Activated T-helper 2 cell treated with anti-CD3 and anti-CD28 coated beads, Interferon-gamma antibody, Interleukin-2, Interleukin-4, amounts not matched to agents 10 μg/mL and 5 μg/mL and 100 μg/mL, durations not matched to agents 14 hours and 24 hours and 36 hours (primary cell): ENCODE measurements at places on chromosomes 12 and 14.
A peak's percentile ranks its signal among the peaks of the same experiment; 100 is the strongest.

DNA sequence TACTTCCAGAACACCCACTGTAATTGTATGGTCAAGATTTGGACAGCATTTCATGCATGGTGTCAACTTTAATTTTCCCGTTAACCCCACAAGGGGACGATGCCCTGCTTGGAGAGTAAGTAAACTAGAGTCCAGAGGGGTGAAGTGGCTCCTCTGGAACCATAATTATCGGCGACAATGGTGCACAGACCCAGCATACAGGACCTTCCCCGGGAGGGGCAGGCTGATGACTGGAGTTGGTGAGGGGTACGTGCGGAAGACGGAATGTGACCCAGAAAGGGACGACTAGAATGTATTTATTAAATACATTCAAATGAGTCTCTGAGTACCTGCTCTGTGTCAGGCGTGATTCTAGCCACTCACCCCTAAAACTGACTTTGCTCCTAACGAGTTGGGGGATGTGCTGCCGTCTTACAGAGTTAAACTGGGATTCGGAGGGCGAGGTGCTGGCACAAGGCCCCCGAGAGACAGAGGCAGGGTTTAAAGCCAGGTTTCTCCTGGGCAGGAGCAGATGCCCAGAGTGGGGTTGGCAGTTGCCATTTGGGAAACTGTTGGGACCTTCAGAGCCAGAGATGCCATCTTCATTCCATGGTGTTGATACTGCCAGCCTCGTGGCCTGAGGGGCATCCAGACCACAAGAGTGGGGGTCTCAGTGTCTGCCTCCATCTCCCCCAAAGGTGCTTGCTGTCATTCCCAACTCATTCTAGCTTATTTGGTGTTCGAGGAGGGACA, 10.9 kb downstream of the RTL1 start:
- no peak for DNase-seq

- no peak for DNase-seq
These were observed 36.8 kb downstream of the VDR start for GRCh38 chr12:47868041-47868440.

GRCh38 chr12:55008944-55009585, 10.7 kb upstream of the NEUROD4 start:
- DNase-seq = no peak

DNA sequence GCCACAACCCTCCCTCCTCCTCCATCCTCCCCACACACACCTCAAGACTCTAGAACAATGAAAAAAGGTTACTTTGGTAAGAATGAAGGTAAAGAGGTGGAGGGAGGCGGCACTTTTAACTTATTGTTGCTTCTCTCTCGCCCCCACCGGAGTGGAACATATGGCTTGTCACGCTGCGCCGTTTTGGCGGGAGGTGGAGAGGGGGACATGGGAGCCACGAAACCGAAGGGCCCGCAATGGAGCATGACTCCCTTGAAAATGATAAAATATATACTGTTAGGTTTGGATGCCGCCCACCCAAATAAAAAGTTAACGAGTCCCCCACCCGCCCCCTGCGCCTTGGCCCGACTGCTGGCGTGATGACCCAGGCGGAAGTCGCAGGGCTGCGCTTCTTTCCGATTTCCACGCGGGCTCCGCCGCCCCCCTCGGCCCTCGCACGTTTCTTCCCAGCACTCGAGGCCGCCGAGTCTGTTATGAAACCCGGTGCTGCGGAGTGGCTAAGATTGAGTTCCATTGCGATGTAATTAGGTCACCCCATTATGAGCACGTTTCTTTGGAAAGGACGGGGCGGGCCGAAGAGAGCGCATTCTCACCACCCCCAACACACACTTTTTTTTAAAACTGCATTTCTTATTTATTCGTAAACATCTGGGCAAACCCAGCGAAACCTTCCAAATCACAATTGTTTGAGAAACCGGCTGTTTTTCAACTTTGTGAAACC, 1.4 kb upstream of the ZFP36L1 start:
- DNase-seq = peak; percentile 76

DNA sequence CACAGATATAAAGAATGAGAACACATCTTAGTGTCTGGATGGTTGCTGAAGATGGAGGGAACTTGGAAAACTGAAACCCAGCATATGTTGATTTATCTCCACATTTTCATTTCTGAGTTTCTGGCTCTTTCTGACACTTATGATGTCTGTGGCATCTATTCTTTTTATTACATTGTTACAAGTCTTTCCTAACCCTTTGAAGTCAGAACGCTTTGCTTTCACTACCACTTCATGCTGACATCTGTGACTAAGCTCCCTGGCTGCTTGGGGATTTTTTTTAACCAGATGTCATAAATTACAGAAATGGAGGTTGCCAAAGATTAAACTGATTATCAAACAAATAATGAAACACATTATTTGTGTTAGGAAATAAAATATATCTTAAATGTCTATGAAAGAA, 188.7 kb downstream of the KITLG start:
- no peak for DNase-seq
